Stimulated activated CD4-positive, alpha-beta T cell treated with anti-CD3 and anti-CD28 coated beads, TNF-alpha, amount 100 ng/mL, for 1 hour (primary cell): ENCODE measurements at places on chromosomes 7 and 10.

DNA sequence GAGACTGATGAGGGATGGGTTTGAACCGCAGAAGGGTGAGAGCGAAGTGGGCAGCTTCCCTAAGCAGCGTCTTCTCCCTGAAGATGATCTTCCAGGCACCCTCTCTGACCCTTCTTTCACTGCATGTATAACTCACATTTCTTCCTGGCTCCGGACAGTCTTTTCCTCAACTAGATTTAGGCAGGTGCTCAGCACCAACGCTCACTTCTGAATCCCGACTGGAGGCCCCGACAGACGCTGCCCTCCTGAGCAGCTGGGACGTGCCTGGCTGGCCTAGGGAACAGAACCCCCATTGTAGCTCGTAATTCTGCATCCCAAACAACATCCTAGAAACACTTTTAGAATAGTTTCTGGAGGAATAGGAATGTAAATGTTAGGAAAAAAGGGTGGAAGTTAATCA, 206.6 kb downstream of the DIP2C start:
- DNase-seq = no peak

- no peak for DNase-seq
Measured at GRCh38 chr7:34249192-34249591, 343.9 kb downstream of the BMPER start.

DNA sequence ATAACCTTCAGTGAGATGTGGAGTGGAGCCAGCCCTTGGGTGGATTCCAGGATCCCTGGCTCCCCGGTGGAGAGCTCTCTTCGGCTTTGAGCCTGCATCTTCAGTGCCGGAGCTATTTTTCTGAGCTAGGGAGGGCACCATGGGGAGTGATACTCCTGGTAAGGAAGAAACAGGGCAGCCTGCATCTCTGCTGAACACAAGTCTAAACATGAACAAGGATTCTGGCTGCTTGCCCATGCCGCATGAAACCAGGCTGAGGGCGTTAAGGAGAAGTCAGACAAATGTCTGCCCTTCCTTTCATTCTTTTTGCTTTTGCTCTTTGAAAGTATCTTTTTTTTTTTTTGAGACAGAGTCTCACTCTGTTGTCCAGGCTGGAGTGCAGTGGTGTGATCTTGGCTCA, 60.4 kb downstream of the EVX1 start:
- no peak for DNase-seq

DNA sequence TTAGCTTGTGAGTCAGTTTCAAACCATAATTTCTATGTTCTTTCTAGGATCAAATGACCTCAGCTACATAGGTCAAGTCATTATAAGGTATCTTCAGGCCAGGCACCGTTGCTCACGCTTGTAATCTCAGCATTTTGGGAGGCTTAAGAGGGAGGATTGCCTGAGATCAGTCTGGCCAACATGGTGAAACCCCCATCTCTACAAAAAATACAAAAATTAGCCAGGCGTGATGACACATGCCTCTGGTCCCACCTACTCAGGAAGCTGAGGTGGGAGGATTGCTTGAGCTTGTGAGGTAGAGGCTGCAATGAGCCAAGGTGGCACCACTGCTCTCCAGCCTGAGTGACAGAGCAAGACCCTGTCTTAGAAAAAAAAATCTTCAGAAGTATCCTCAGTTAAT, 362.3 kb downstream of the GATA3 start:
- no peak for DNase-seq

- DNase-seq = no peak
Measured at GRCh38 chr7:27251652-27252590, 9.3 kb downstream of the EVX1 start.

DNA sequence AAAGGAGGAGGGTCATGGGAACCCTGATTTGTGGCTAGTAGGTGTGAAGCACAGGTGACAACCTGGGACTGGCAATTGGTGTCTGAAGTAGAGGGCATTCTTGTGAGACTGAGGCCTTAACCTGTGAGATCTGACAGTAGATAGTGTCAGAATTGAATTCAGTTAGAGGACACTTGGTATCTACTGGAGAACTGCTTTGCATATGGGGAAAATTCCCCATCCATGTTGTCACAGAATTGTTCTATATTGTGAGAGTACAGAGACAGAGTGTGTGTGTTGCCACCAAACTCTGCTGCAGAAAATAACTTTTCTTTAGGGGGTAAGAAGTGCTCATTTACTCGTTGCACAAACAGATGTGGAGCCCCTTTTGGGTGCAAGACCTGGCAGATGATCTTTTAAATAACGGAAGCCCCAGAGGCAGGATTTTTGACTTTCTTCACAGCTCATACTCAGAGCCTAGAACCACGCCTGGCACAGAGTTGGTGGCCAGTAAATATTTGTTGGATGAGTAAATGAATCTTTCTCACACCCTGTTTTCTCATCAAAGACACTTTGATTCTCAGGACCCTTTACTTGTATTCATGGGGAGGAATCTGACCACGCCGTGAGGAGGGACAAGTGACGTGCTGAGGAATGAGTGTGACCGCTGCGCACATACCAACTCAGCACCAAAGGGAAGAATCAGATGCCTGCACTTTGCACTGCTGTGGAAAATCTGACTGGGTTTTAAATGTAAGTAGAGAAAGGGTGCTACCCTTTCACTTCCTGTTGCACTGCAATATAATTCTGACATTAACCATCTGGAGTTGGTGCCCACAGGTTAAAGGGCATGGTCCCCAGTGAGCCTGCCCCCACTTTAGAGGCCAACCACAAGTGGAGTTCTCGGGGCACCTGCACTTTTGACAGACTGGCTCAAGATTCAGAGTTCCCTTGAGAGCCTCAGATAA, 39.2 kb upstream of the SDHAF3 start:
- no peak for DNase-seq

GRCh38 chr10:13161857-13162271, 506 bp downstream of the MCM10 start:
- DNase-seq = no peak

GRCh38 chr7:122902751-122903495, 16.7 kb upstream of the CADPS2 start:
- no peak for DNase-seq

- DNase-seq = no peak
Measured at GRCh38 chr7:139940866-139941265, 111.8 kb downstream of the TBXAS1 start.

DNA sequence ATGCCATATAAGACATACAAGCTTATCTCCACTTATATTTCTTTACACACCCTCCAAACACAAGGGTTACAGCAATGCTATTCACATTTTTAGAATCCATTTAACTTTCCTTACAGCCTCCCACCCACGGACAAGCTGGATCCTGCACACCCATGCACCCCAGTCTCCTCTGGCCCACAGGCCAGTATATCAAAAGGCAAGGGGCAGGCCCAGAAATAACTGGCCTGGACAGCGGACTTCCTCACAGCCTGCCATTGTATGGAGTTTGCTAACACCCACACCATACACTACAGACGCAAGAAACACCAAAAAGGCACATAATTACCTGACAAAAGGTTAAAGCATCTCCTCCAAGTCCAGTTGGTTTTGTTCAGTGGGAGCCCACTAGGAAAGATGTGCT, 12.0 kb downstream of the HOXA4 start:
- DNase-seq = no peak

DNA sequence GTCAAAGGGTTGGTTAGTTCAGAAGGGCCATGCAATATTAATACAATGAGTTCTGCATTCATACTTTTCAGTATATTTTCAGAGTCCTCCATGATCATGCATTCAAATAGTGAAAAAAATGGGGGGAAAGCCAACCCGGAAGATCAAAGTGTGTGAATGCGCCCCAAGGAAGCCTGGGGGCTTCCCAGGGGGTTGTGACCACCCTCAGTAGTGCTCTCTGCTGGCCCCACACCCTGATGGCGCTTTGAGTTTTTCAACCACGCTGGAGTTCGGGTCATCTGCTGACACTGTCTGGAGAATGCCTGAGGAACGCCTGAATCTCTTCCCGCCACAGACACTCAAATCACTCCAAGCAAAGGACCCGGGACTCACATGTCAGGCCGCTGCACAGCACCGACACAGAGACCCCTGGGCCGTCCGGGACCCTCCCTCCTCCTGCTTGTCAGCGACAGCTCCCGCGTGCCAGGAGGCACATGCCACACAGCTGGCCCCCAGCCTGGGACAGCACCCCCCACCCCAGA, 1.0 kb downstream of the TNS3 start:
- no peak for DNase-seq

DNA sequence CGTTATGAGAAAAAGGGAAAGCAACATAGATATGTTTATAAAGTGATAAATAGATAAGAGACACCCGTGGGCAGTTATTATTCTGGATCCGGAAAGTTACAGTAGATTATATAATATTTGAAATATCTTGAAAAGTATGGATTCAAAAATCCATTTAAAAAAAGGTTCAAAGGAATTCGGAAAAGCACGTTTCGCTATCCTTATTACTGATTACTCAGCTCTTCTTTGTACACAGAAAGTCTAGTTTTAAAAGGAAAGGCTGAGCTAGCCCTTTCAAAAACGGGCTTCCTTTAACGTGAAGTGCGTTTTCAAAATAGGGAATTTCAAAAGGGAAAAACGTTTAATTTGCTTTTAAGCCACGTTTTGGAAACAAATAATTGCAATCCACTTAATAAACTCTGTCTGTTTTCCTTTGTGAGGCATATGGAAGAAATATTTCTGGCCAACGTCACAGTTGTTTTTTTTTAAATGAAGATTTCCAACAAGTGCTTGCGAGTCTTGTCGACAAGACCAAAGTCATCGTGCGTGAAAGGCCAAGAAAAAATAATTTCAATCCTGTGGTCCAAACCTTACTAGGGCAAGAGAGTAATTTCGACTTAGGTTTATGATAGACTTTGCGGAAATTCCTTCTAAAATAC, 2.2 kb upstream of the SKIDA1 start:
- DNase-seq = no peak

DNA sequence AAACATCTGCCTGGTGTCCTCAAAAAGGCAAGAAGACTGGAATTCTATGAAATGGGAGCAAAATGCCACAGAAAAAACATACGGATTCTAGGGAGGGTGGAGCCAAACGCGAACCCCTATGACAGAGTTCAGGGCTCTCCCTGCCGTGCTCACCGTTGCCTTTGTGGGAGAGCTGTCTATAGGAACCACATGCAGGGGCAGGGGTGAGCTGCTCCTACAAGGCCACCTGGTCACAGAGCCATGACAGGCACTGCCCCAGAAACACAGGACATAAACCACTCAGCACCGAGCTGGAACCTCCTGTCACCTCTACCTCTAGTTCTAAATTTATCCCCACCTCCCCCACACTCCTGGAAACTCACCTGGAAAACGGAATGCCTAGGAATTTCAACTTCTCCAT, 155.1 kb upstream of the ZNF32 start:
- DNase-seq = no peak
